Endothelial cell (in vitro differentiated cells): ENCODE measurements at places on chromosomes 11 and 22.

DNA sequence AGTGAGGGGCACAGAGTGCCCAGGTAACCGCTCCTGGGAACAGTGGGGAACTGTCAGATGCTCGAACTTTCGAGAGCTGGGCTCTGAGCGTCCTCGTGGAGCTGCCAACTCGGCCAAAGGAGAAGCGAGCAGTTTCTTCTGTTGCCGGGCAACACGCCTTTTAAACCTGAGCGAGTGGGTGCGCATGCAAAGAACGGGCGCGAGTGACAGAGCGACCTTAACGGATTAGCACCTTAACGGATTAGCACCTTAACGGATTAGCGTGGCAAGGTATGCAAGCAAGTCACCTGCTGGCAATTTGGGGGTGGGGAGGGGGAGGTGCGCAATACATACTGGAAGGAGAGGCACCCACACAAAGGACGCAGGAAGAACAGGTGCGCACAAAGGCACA lies 61.8 kb upstream of the PRODH start:
- H3K4me3 ChIP-seq: no peak overlapping the region
- H3K27ac ChIP-seq: no peak overlapping the region
- peaks cover 5% of the 10 kb centered on the region for H3K27me3 ChIP-seq
- no peak for DNase-seq
- H3K36me3 ChIP-seq: no peaks in the 10 kb centered on the region
- no peaks in the 10 kb centered on the region for H3K4me1 ChIP-seq

DNA sequence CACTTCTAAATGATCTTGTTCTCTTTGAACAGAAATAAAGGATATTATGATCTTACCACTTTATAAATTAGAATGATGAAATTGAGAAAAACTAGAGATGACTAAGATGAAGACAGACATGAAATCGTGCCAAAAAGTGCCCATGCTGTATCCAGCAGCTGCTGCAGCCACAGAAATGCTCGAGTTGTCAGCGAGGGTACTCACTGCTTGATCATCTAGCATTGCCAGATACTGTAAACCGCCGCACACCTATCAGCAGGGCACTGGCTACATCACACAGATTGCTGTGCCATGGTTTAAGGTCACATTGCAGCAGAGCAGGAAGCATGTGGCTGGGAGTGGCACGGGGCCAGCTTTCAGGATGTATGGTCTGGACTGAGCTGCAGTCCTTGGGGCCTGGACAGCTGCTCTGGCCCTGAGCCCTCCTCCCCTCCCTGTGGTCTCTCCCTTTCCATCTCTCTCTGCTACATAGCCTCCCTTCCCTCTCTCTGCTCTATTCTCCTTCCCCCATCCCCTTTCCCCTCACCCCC lies 51.0 kb upstream of the SEPTIN5 start:
- H3K27ac ChIP-seq: no peak overlapping the region
- peaks cover 11% of the 10 kb centered on the region for H3K4me1 ChIP-seq
- H3K36me3 ChIP-seq: no peaks in the 10 kb centered on the region
- DNase-seq: no peak

- DNase-seq: no peak
- no peaks in the 10 kb centered on the region for H3K27me3 ChIP-seq
- H3K4me1 ChIP-seq: no peaks in the 10 kb centered on the region
- H3K36me3 ChIP-seq: no peaks in the 10 kb centered on the region
- no peak overlapping the region for H3K27ac ChIP-seq
- H3K4me3 ChIP-seq: no peak overlapping the region
These were observed 583.7 kb upstream of the B3GAT1 start for GRCh38 chr11:134995741-134996140.

DNA sequence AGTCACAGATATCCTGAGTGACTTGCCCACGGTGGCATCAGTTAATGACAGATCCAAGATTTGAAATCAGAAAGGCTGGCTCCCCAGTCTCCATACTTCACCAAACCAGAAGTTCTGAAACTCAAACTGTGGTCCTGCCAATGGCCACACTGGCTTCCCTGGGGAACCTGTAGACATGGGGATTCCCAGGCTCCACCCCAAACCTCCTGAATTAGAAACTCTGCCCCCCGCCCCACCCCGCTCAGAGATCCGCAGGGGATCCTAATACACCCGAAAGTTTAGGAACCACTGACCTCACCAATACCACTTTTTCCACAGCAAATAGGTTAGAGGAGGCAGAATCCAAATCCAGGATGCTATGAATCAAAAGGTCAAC lies 15.3 kb downstream of the RTN4RL2 start:
- H3K4me1 ChIP-seq: peaks cover 21% of the 10 kb centered on the region
- peak overlapping the region; percentile 71 for H3K4me3 ChIP-seq
- no peaks in the 10 kb centered on the region for H3K36me3 ChIP-seq
- no peak for DNase-seq
- H3K27ac ChIP-seq: no peak overlapping the region
- H3K27me3 ChIP-seq: peaks cover 30% of the 10 kb centered on the region

GRCh38 chr22:49847751-49848689 lies 5.6 kb upstream of the ZBED4 start:
- H3K4me1 ChIP-seq: no peaks in the 10 kb centered on the region
- peaks cover 38% of the 10 kb centered on the region for H3K27me3 ChIP-seq
- peaks cover 3% of the 10 kb centered on the region for H3K36me3 ChIP-seq
- H3K4me3 ChIP-seq: peak overlapping the region; percentile 82
- no peak overlapping the region for H3K27ac ChIP-seq

GRCh38 chr22:44566911-44567310 lies 68.9 kb upstream of the RTL6 start:
- H3K27me3 ChIP-seq: no peaks in the 10 kb centered on the region
- H3K36me3 ChIP-seq: peaks cover 13% of the 10 kb centered on the region
- H3K27ac ChIP-seq: no peak overlapping the region
- DNase-seq: no peak
- H3K4me3 ChIP-seq: no peak overlapping the region
